ENCODE measurements at places on chromosomes 3 and 15. TPM values are rescaled to one million over a fixed set of nuclear protein-coding genes. Genes with fewer than 3 reads are reported as not detected.
A peak's percentile ranks its signal among the peaks of the same experiment; 100 is the strongest.

Gene VIPR1
- total RNA-seq, result 10.2 TPM

Gene ZNF445
- total RNA-seq, result 15.8 TPM

Gene FRMD5
- total RNA-seq, result 10.5 TPM

Gene DOCK3
- total RNA-seq, result 11.7 TPM

Gene SLC30A4
- total RNA-seq, result 32.6 TPM

Gene MAPK6
- 58.8 TPM for total RNA-seq

Gene SSUH2
- 15.0 TPM for total RNA-seq

Gene EIF4E3
- total RNA-seq, result 17.4 TPM

Gene C3orf85
- total RNA-seq, result not detected

Gene DLEC1
- 32.3 TPM for total RNA-seq

DNA sequence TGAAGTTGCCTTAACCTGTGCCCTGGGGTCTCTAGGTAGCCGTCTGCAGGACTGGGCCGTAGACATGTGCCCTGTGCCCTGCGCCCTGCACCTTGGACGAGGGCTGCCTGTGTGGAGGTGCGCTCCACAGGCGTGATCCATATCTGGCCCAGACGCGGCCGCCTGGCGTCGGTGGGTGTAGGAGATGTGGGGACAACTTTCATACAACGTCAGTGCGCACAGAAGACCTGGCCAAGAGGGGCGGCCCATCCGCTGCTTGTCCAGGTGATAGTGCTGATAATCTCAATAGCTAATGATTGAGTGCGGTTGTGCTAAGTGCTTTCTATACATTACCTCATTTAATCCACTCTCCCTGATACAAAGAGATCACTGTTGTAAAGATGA, 665 bp upstream of the RASGRP1 start:
- peak; percentile 19 for DNase-seq

DNA sequence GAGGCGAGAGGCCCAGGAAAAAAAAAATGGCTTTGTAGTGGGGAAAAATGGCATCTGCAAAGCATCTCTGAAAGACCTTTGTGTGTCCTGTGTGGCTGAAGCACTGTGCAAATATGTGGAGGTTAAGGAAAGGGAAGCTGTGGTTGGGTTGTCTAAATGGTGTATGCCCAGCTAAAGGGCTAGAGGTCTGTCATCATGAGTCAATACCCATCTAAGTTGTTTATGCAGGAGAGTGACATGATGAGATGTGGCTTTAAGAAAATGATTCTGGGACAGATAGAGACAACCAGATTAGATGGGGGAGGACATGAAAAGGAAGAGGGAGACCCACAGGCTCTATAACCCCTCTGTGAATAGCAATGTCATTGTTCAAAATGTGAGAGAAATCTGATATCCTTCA, 280.7 kb downstream of the MFSD1 start:
- DNase-seq, result no peak

GRCh38 chr3:18424729-18425640, at the start of gene SATB1:
TSS of gene SATB1 (minus strand) at chr3:18425339. CDS start at chr3:18420967, 4,372 bp downstream.
- peak; percentile 77 for DNase-seq

DNA sequence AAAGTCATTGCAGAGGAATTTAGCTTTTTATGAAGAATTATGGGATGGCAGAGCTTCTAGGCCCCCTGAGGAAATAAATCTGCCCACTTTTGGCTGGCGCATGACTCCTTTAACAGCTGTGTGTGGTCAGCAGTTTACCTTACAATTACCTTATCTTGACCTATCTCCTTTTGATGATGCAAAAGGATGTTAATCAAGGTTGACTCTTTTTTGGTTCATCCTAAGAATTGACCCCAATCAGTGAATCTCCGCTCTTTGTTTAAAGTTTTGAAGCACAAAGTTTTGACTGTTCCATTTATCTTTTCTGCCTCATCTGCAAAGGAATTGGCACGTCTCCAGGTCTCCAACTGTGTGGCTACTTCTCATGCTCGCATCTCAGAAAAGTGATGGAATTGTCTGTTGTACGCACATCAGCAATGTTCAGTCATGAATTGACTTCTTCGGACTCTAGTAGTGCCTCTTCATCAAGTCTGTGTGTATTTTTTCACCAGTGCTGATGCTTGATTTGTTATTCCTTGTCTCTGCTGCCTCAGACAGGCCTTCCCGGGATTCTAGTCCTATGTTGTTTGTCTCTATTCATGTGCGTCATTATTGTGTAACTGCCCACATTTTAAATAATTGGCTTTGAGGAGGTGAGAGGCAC, 196.2 kb upstream of the CFAP20DC start:
- peak; percentile 37 for DNase-seq

- no peak for DNase-seq
Observed at GRCh38 chr3:19901918-19902317, 32.1 kb downstream of the EFHB start.

- DNase-seq, result no peak
Observed at GRCh38 chr15:75019916-75020315, 3.5 kb upstream of the PPCDC start.

GRCh38 chr15:59237119-59237855, 30.6 kb downstream of the LDHAL6B start:
- no peak for DNase-seq

- DNase-seq, result no peak
Observed at GRCh38 chr3:154862265-154862664, 217.9 kb upstream of the MME start.

DNA sequence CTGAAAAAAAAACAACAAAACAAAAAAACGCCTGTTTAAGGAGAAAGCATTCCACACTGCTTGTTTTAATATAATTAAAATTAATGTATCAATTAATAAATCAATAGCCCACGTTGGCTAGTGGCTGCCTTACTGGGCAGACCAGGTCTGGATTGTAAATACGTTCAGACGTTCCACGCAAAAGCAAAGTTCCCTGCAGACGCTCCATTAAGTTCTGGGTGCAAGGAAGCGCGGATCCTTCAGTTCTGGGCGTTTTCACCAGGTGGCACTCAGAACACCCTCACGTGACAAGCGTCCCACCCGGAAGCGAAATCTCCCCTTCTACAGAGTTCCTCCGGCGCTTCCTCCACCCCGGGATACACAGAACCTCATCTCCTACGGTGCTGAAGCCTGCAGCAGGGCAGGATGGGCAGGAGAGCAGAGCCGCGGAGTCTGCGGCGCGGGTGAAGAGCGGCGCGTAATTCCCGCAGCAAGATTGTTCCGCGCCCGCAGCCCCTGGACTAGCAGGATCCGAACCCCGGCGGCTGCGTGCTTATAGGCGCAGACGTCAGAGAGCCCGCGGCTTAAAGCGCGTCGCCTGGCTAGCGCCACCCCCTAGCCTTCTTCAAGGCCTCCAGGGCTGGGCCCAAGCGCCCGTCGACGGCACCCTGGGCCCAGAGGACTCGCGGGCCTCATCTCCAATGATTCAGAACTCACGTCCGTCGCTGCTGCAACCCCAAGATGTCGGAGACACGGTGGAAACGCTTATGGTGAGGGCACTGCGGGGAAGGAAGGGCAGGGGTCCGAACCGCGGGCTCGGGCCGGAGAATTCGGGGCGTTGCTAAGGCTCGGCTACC, at the start of gene SLC25A38:
TSS of gene SLC25A38 (plus strand) at position 326 of the 836 bp plus-strand sequence. CDS start at position 681, 355 bp downstream.
- DNase-seq, result peak; percentile 93

GRCh38 chr15:101472033-101472432, 17.5 kb downstream of the PCSK6 start:
- DNase-seq, result peak; percentile 12

- DNase-seq, result no peak
Observed at GRCh38 chr15:28178290-28178689, 79.2 kb upstream of the OCA2 start.

DNA sequence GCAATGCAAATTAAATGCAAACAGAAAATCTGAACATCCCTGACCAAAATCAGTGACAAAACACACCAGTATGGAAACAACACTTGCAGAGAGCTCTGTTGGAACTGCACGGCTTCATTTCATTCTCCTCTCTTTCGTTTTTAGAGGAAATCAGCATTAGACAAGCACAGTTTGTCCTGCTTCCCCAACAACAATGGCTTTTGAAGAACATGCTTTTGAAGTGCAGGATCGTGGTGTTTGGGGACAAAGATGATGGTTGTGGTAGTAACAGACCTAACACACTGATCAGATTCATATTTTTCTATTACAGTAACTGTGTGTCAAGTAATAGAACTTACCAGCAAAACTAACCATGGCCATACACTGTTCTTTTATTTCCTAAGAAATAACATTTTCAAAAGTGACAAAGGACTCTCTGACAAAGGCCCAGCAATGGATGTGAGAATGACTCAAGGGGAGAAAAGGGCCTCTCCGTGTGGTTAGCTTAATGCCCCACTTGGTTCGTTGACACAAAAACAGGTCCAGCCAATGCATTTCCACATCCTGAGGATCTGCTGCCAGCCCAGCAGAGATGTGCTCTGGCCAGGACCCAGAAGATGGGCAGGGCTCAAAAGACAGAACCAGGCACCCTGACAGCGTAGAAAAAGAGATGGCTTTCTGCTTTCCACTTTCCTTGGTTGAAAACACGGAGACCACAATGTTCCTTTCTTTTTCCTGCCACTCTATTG, 84.1 kb downstream of the CCNL1 start:
- no peak for DNase-seq

DNA sequence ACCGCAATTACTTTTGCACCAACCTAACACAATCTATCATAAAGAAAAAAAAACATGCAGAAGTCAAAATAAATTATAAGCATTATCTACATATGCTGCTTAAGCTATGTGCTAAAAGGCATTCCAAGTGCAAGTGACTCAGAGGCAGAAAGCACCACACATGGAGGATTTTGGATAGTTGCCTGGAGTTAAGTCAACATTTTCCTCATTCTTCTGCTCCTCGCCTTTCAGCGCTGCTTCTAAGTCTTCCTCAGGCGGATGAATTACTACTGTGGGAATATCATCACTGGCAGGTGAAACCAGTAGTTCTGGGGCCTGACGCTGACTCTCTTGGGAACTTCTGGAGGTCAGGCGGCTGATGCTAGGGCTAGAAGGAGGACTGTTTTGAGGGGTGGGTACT, 53.1 kb downstream of the SLC4A7 start:
- no peak for DNase-seq

DNA sequence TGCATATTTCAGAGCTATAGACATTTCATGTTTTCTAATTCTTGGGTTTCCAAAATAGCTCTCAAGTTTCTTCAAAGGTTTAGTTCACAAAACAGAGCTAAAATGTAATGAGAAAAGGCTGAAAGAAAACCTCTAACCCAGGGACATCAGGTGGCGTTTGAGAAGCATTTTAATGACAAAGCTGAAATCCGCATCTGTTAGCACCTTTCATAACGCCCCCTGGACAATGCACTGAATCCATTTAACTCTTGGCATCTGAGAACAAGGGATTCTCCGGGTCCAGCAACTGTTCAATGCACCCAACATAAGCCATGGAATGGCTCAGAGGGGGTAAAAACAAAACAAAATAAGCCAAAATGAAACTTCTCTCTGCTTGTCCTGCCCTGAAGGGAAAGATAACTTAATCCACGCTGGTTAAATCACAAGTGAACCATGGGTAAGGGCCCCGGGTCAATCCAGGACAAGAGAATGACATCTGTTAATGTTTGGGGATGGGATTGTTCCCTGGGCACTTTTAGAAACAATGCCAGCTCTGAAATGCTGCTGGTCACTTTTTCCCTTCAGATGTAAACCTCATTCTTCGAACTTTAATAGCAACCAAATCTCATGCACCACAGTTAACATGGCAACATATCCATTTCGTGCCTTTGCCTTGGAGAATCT, 466.2 kb upstream of the ADAMTS9 start:
- DNase-seq, result no peak

- DNase-seq, result peak; percentile 32
Observed at GRCh38 chr15:34436956-34437442, 609 bp downstream of the GOLGA8A start.

- DNase-seq, result no peak
Observed at GRCh38 chr3:14201940-14202684, 23.5 kb downstream of the LSM3 start.

DNA sequence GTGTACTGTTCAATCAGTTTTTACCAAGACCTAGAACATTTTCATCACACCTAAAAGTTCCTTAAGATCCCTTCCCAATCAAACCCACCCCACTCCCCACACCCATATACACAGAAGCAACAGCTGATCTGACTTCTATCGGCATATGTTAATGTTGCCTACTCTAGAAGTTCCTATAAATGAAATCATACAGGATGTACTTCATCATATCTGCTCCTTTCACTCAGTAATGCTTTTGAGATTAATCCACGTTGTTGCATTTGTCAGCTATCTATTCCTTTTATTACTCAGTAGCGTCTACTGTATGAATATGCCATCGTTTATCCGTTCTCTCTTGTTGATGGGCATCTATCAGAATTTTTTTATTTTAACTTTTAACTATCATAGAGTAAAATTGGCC, 14.3 kb upstream of the FILIP1L start:
- no peak for DNase-seq

DNA sequence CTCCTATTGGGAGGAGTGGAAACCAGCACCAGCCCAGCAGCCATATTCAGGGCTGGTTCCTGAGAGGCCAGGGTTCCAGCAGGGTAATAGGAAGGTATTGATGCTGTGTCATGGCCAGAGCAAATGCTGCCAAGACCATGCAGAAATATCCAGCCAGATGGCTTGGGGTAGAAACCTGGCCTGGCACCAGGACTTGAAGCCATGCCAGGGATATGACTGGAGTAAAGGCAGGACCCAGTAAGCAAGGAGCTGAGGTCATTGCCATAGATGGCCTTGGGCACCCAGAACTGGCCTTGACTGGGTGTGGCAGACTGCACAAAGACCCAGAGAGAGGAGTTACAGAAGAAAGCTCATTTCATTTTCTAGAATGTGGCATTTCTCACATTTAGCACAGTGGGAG, 257.6 kb upstream of the GOLGA6L4 start:
- DNase-seq, result no peak

DNA sequence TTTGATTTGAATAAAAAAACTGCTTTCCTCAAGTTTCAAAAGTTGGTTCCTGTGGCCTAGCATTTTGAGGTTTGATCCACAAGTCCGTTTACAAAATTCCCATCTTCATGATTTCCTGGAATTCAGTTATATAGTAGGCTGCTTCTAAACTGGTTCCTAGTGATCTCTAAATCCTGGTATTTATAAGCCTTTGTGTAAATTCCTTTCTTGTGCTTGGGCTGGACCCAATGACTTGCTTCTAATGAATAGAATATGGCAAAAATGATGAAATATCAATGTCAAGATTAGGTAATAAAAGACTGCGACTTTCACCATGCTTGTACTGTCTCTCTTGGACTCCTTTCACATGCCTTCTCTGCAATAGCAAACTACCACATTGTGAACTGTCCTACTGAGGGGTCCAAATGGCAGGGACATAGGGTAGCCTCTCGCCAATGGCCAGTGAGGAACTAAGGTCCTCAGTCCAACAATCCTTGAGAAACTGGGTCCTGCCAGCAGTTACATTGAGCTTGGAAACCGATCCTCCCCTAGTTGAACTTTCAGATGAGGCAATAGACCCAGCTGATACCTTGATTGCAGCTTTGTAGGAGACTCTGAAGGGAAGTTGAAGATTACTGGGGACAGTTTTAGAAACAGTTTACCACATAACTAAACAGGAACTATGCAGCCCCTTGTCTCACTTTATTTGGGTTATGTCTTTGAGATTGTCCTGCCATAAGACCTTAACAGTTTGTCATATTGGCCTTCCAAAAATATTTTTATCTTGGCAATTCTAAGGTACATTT, 303.9 kb upstream of the TBC1D5 start:
- no peak for DNase-seq

DNA sequence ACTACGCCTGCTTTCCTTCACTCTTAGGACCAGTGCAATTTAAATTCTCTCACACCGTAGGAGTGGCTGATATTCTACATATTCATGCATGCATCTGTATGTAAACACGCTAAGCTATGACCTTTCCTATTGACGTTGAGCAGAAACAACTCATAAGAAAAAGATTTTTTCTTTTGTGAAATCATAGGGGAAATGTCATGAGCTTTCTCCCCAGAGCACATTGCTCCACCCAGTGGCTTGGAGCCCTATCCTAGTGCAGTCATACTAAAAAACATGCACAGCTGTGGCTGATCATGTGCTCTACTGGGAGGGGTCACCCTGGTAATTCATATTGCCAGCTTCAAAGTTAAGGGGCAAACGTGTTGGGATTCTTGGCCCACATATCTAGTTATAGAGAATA, 1.8 kb upstream of the MESD start:
- peak; percentile 61 for DNase-seq
